ENCODE measurements at places on chromosomes 5 and 9.
A peak's percentile ranks its signal among the peaks of the same experiment; 100 is the strongest.

- DNase-seq = no peak
Observed at GRCh38 chr5:166276006-166276405, 2015.4 kb upstream of the WWC1 start.

GRCh38 chr5:112968411-112969106, 8.0 kb upstream of the DCP2 start:
- peak; percentile 23 for DNase-seq

DNA sequence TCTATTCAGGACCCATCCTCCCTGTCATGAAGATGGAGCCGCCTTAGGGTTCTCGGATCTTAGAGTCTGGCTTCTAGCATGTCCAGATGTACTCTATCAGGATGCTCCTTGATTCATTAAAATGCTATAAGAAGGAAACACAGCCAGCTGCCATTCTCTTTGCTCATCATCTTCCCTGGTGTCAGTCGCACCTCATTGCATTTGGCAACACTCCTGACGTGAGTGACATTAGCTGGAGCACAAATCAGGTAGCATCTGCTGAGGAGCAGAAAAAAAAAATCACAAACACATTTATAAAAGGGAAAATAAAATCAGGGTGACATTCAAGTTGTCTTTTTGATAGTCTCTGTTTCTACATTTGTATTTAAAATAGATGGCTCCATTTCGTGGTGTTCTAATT, 226.1 kb upstream of the NMUR2 start:
- no peak for DNase-seq

DNA sequence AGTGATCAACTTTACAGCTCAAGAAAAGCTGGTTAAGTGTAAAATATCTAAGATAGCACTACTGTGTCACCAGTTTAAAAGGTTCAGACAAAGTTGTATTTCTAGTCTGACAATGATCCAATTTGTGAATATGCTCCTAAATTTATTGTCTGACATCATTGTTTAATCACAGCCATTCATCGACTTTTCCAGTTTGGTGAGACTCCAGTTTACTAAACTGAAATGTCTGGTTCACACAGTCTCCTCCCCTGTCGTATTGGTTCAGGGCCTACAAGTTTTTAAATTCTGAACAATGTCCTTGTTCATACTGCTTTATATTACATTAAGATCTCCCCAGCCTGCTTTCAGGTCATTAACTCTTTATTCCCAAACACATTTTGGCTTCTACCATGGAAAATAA, 161.4 kb downstream of the CHSY3 start:
- DNase-seq = no peak

- no peak for DNase-seq
Observed at GRCh38 chr5:81971111-81971711, 612 bp upstream of the ATG10 start.

GRCh38 chr5:69074664-69075521, 18.9 kb upstream of the SLC30A5 start:
- no peak for DNase-seq

GRCh38 chr9:75712700-75713099, 177.8 kb upstream of the PCSK5 start:
- no peak for DNase-seq

- no peak for DNase-seq
Observed at GRCh38 chr9:97903177-97903576, 19.1 kb downstream of the TRMO start.

DNA sequence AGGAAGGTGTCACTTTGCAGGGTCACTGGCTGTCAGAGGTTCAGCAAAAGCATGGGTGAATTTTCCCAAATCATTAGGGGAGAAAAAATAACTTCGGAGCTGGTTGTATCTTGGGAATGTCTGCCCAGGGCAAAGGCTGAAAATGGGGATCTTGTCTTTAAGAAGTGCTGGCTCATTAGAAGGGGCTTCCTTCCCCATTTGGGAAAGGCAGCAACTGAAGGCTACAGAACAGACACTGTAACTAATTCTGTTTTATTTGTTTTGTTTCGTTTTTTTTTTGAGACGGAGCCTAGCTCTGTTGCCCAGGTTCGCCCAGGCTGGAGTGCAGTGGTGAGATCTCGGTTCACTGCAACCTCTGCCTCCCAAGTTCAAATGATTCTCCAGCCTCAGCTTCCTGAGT, 70.3 kb upstream of the PCA3 start:
- DNase-seq = no peak
